H1 (cell line): ENCODE measurements at places on chromosomes 16 and 17. TPM values are rescaled to one million over a fixed set of nuclear protein-coding genes. Genes with fewer than 3 reads are reported as not detected.

Gene SLC6A4
- 0.09 TPM in 1 of 2 replicates, not detected in the other for total RNA-seq

Gene RPUSD1
- total RNA-seq, result 32.2 and 32.7 TPM in 2 replicates

Gene KSR1
- total RNA-seq, result 33.9 and 34.7 TPM in 2 replicates

Gene CETP
- total RNA-seq, result not detected in 2 replicates

Gene HBA2
- total RNA-seq, result 1.1 TPM in 1 of 2 replicates, not detected in the other

Gene FBXW10
- total RNA-seq, result not detected in 2 replicates

Gene ZNF594
- total RNA-seq, result 14.3 and 15.5 TPM in 2 replicates

Gene DHRS7C
- not detected in 2 replicates for total RNA-seq

Gene JPH3
- total RNA-seq, result 28.3 and 28.4 TPM in 2 replicates

Gene C16orf74
- 6.1 and 7.3 TPM in 2 replicates for total RNA-seq

Gene LGALS9B
- not detected in 2 replicates for total RNA-seq

Gene ALOX12
- total RNA-seq, result 1.4 and 2.0 TPM in 2 replicates

Gene ASGR1
- 8.6 and 10.8 TPM in 2 replicates for total RNA-seq

Gene GPR179
- 0.07 and 0.13 TPM in 2 replicates for total RNA-seq

Gene ACBD4
- 9.3 and 10.7 TPM in 2 replicates for total RNA-seq

Gene FA2H
- total RNA-seq, result 1.6 and 2.1 TPM in 2 replicates

Gene ITGAX
- not detected in 2 replicates for total RNA-seq

Gene HS3ST6
- total RNA-seq, result 0.39 TPM in 1 of 2 replicates, not detected in the other

Gene SRCAP
- 54.3 and 58.7 TPM in 2 replicates for total RNA-seq

Gene TM4SF5
- total RNA-seq, result not detected in 2 replicates

Gene HIC1
- total RNA-seq, result 0.09 and 0.19 TPM in 2 replicates

Gene MRPS34
- total RNA-seq, result 252 and 267 TPM in 2 replicates

Gene HS3ST3A1
- 5.4 and 6.6 TPM in 2 replicates for total RNA-seq

Gene GABARAPL2
- 67.4 and 71.3 TPM in 2 replicates for total RNA-seq

Gene SYNGR3
- 36.2 and 38.8 TPM in 2 replicates for total RNA-seq

Gene COPRS
- 47.4 and 49.3 TPM in 2 replicates for total RNA-seq

Gene KRTAP4-16
- not detected in 2 replicates for total RNA-seq

Gene OR4D1
- 0.32 and 0.33 TPM in 2 replicates for total RNA-seq

Gene C16orf96
- 1.3 and 1.6 TPM in 2 replicates for total RNA-seq

Gene SOX9
- total RNA-seq, result 4.9 and 5.2 TPM in 2 replicates

Gene CCDC200
- total RNA-seq, result not detected in 2 replicates

Gene NDUFAB1
- 135 and 145 TPM in 2 replicates for total RNA-seq

Gene SMG6
- total RNA-seq, result 25.2 and 27.2 TPM in 2 replicates

Gene JUP
- 98.6 and 102 TPM in 2 replicates for total RNA-seq

Gene TMEM204
- not detected in 2 replicates for total RNA-seq

Gene ABCC11
- total RNA-seq, result not detected in 2 replicates

Gene SLC7A5
- 327 and 341 TPM in 2 replicates for total RNA-seq

Gene NPIPB9
- total RNA-seq, result 0.96 and 2.4 TPM in 2 replicates

Gene ZG16B
- not detected in 2 replicates for total RNA-seq

Gene UNC45B
- total RNA-seq, result 0.15 and 0.23 TPM in 2 replicates

Gene SNF8
- total RNA-seq, result 130 and 133 TPM in 2 replicates

Gene PSMB3
- total RNA-seq, result 291 and 301 TPM in 2 replicates

Gene LAT
- total RNA-seq, result 2.7 and 3.0 TPM in 2 replicates

Gene USH1G
- total RNA-seq, result 1.6 and 1.7 TPM in 2 replicates

Gene WSCD1
- 39.0 and 47.4 TPM in 2 replicates for total RNA-seq

Gene AMFR
- 20.4 and 21.7 TPM in 2 replicates for total RNA-seq

Gene TMEM220
- total RNA-seq, result 3.8 and 4.2 TPM in 2 replicates

Gene LYRM1
- total RNA-seq, result 13.4 and 14.2 TPM in 2 replicates

Gene KRT36
- not detected in 2 replicates for total RNA-seq

Gene PRAC2
- total RNA-seq, result not detected in 2 replicates

Gene HSPB9
- 0.30 and 0.33 TPM in 2 replicates for total RNA-seq

Gene ZNF319
- total RNA-seq, result 5.0 and 5.5 TPM in 2 replicates

Gene SLC52A1
- total RNA-seq, result 0.61 and 0.63 TPM in 2 replicates

Gene SLC16A6
- total RNA-seq, result 0.08 and 0.22 TPM in 2 replicates

Gene CCT6B
- total RNA-seq, result 0.48 and 1.3 TPM in 2 replicates

Gene RAB11FIP4
- total RNA-seq, result 53.2 and 60.5 TPM in 2 replicates

Gene RHBDL3
- total RNA-seq, result 11.8 and 12.2 TPM in 2 replicates

Gene PRRT2
- total RNA-seq, result 12.8 and 16.6 TPM in 2 replicates

Gene ARHGAP27
- total RNA-seq, result 13.1 TPM in 2 replicates

Gene DPH1
- 24.9 and 27.1 TPM in 2 replicates for total RNA-seq
